Activated T-helper 1 cell treated with anti-CD3 and anti-CD28 coated beads, Interleukin-12 subunit alpha, Interleukin-12 subunit beta, Interleukin-2, Interleukin-4 antibody, amounts not matched to agents 30 ng/mL and 10 ng/mL and 1 ng/mL, durations not matched to agents 14 hours and 24 hours and 36 hours (primary cell): ENCODE measurements at places on chromosomes 11 and 22.
A peak's percentile ranks its signal among the peaks of the same experiment; 100 is the strongest.

- DNase-seq: no peak
Measured at GRCh38 chr22:22787151-22787550, 100.5 kb upstream of the IGLL5 start.

- no peak for DNase-seq
Measured at GRCh38 chr11:96969251-96969650, 579.4 kb downstream of the JRKL start.

DNA sequence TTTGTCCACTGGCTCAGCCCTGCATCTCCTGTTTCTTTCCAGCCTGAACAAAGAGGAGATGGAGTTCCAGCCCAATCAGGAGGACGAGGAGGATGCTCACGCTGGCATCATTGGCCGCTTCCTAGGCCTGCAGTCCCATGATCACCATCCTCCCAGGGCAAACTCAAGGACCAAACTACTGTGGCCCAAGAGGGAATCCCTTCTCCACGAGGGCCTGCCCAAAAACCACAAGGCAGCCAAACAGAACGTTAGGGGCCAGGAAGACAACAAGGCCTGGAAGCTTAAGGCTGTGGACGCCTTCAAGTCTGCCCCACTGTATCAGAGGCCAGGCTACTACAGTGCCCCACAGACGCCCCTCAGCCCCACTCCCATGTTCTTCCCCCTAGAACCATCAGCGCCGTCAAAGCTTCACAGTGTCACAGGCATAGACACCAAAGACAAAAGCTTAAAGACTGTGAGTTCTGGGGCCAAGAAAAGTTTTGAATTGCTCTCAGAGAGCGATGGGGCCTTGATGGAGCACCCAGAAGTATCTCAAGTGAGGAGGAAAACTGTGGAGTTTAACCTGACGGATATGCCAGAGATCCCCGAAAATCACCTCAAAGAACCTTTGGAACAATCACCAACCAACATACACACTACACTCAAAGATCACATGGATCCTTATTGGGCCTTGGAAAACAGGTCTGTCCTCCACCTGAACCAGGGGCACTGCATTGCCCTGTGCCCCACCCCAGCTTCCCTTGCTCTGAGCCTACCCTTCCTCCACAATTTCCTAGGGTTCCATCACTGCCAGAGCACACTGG is 5.0 kb downstream of the FTH1 start:
- DNase-seq: no peak

- no peak for DNase-seq
Measured at GRCh38 chr22:46381142-46381541, 45.6 kb downstream of the TRMU start.

DNA sequence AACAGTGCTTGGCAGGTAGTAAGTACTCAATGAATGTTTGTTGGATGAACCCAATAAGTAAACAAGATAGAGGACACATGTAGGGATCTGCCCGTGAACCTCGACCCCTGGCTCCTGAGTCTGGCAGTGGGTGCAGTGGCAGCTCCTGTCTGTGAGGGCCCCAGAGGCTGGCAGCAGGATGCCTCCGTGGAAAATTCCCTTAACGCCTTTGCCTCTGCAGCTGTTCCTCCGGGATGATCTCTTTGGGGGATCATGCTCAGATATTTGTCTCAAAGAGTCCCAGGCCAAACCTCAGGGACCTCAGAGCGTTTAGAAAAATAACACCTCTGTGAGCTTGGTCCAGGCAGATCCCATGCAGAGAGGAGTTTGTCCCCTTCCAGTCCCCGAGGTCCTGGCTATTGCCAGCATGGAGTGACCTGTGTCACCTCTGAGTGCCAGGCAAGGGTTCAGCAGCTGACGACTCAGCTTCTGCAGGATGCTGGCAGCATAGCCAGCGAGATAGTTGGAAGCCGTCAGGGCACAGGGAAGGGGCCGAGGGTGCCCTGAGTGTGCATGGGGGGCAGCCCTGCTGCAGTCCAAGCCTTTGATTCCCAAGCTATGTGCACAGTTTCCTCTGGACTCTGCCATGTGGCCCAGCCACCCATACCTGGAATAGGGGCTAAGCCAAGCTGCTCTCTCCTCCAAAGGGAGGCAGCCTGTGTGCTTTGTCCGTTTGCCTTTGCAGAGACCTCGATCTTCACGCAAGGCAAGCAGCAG is 613 bp upstream of the MCHR1 start:
- DNase-seq: no peak

DNA sequence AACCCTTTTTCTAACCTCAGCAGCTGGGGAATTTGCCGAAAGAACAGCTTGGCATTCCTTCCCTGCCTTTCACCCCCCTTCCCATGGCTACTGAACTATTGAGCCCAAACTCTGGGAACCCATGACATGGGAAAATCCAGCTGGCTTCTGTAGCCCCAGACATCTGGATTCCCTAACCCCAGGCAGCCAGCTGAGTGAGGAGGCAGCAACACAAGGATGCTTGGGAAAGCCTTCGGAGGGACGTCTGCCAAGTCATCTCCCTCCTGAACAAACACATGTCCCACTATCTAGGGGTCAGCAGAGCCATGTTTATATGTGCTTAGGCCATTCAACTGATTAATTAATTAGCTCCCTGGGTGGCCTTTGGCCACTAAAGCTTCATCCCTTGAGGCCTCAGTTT is 21.6 kb downstream of the LRRC55 start:
- no peak for DNase-seq

DNA sequence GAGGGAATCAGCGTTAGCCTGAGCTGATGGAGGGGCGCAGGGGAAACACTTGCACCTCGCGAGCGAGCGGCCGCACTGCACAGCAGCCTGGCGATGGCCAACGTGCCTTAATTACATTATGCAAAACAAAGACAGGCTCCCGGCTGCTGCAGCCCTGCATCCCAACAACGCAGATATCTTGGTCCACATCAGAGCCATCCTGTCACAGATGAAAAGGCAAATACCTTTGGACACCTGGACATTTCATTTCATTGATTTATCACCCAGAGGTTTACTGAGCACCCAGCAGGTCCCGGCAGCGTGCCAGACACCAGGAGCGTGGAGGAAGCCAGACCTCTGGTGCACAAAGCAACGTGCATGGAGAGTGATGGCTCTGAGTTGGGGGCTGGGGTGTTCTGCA is 843.0 kb downstream of the TBC1D22A start:
- no peak for DNase-seq

- no peak for DNase-seq
Measured at GRCh38 chr11:46903846-46904245, 14.5 kb downstream of the LRP4 start.

DNA sequence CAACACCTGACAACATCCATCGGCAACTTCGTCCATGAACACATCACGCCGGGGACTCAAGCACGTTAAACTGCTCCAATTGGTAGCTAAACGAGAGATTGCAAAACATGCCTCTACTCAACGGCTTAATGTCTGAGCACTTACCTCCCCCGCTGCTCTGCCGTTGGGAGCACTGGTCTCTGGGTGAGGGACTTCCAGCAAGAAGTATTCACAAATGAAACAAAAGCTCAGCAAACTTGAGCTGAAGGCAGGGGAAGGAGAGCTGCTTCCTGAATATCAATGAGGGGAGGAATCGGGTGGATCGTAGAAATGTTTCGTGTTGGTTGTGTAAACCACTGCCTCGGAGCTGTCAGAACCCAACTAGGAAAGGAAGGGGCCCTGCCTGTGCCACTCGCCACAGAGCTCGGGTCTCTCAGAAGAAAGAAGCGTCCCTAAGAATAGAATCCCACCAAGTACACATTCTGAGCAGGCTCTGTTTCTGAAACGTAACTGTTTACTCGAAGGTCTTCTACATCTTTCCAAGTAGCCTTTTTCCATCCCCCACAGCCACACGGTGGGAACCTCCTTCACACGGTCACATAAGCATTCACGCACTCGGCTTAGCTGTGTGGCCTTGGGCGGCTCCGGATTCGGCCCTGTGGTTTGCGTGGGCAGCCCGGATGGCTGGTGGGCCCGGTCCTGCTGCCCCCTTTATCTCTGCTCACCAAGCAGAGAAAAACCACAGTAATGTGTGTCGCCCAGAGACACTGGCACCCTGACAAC is at the start of gene MLC1:
Gene MLC1 (minus strand): TSS at position 216 of the 762 bp plus-strand sequence. CDS start 524 bp downstream, outside the sequence.
- DNase-seq: no peak

- DNase-seq: no peak
Measured at GRCh38 chr11:62547691-62548281, 1.2 kb upstream of the AHNAK start.

GRCh38 chr11:20161923-20162744 is 1.9 kb upstream of the DBX1 start:
- no peak for DNase-seq

DNA sequence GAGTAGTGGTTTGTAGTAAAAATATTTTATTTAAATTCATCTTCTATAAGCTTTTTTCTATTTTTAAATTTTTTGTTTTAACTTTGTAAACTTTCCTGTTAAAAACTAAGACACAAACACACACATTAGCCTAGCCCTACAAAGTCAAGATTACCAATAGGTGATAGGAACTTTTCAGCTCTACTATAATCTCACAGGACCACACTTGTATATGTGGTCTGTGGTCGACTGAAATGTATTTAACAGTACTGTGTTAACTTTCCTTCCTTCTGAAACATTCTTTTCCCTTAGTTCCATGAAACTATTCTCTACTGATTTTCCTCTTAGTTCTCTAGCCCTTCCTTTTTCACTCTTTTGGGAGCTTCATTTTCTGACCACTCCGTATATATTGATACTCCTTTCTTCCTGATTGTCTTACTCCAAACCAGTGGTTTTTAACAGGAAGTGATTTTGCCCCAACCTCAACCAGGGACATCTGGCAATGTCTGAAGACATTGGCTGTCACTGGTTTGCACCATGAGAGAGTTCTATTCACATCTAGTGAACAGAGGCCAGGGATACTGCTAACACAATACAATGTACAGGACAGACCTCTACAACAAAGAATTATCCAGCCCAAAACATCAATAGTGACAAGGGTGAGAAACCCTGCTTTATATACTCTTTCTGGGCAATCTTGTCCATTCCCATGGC is 8.8 kb downstream of the ZW10 start:
- DNase-seq: no peak

GRCh38 chr11:2991452-2992233 is 486 bp downstream of the NAP1L4 start:
- DNase-seq: no peak

DNA sequence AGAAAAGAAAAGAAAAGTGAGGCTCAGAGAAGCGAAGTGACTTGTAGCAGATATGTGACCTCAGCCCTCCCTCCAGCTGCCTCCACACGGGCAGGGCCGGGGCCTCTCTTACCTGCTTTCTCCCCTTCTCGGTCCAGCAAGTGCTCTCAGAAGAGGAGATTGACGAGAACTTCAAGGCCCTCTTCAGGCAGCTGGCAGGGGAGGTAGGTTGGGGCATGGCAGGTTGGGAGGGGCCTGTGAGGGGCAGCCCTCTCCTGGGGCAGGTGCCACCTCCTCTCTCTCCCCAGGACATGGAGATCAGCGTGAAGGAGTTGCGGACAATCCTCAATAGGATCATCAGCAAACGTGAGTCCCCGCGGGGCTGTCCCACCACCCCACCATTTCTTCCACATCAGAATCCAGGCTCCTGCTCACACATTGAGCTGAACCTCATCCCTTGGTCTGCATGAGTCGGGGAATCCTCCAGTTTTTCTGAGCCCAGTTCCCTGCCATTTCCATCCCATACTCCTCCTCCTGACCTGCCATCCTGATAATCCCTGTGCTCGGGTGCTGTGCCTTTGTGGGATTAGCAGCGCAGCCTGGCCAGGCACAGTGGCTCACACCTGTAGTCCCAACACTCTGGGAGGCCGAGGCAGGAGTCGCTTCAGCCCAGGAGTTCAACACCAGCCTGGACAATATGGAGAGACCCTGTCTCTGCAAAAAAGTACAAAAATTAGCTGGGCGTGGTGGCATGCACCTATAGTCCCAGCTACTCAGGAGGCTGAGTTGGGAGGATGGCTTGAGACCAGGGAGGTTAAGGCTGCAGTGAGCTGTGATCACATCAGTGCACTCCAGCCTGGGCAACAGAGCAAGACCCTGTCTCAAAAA is 26.4 kb downstream of the CAPN1 start:
- no peak for DNase-seq

DNA sequence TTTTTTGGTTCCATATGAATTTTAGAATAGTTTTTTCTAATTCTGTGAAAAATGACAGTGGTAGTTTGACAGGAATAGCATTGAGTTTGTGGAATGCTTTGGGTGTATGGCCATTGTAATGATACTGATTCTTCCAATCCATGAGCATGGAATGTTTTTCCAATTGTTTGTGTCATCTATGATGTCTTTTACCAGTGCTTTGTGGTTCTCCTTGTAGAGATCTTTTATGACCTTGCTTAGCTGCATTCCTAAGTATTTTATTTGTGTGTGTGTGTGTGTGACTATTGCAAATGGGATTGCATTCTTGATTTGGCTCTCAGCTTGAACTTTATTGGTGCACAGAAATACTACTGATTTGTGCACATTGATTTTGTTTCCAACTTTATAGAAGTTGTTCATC is 3.0 kb upstream of the CSF2RB start:
- no peak for DNase-seq

DNA sequence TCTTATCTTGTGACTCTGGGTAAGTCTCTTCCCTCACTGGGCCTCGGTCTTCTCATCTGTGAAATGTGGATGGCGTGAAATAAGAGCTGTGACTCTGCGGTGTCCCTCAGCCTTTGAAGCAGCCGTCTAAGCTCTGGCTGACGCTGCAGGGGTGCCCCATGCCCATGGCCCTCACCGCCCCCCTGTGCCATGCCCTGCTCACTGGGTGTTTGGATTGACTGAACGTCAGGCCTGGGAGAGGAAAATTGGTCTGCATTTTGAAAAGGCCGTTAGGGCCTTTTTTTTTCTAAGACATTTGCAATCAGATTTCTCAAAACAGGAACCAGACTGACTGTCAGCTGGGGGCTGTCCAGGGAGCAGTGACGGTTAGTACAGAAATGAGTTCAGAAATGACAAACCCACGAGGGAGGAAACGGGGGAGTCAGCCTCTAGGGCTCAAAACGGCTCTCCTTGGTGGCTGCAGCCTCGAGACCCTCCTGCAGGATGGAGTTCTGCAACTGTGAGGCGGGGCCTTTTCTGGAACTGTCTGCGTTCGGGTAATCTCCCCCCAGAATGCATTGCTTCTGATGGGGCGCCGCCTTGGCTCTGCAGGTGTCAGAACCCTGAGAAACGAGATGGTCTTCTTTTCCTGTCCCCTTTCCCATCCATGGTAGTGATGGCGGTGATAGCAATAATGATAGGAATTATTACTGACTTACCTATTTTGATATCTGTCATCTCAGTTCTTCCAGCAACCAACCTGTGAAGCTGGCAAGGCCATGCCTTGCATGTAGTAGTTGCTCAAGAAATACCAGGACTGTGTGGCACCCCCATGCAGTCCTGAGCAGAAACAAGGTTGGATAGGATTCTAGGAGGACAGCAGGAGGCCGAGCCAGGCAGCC is 2.0 kb downstream of the GRK2 start:
- DNase-seq: peak; percentile 74

- no peak for DNase-seq
Measured at GRCh38 chr11:92511522-92512203, 287.0 kb downstream of the FAT3 start.
